ENCODE measurements at places on chromosomes 2 and 18. TPM values are rescaled to one million over a fixed set of nuclear protein-coding genes. Genes with fewer than 3 reads are reported as not detected.

DNA sequence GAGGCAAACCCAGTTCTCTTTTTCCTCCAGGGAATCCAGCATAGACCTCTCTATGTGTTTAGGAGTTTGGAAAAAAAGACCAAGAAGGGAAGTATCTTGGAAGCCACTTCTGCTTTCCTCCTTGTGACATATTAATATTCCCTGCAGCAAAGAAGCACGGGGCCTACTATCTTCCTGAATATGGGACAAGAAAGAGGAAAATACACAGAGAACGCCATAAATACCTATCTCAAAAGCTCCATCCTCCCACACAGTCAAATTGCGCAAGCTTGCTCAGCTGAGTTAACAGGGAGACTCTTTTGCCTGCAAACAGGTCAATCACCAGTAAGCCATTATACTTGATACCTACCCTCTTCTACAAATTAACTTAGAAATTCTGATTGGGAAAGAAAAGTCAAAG, 16.7 kb upstream of the RAPH1 start:
- no peak overlapping the region for H3K27ac ChIP-seq
- no peaks in the 10 kb centered on the region for H3K36me3 ChIP-seq
- H3K27me3 ChIP-seq = no peaks in the 10 kb centered on the region
- no peak overlapping the region for H3K4me3 ChIP-seq
- peak; percentile 68 for DNase-seq
- 0 out of 2 replicates have a peak, but pooled peaks cover 10% of the 10 kb centered on the region for H3K4me1 ChIP-seq

- no peak overlapping the region for H3K27ac ChIP-seq
- no peak overlapping the region for H3K4me3 ChIP-seq
- H3K36me3 ChIP-seq = no peaks in the 10 kb centered on the region
- H3K4me1 ChIP-seq = peaks cover 12% of the 10 kb centered on the region
Measured at GRCh38 chr18:55731594-55732042, 143.6 kb upstream of the TCF4 start.

DNA sequence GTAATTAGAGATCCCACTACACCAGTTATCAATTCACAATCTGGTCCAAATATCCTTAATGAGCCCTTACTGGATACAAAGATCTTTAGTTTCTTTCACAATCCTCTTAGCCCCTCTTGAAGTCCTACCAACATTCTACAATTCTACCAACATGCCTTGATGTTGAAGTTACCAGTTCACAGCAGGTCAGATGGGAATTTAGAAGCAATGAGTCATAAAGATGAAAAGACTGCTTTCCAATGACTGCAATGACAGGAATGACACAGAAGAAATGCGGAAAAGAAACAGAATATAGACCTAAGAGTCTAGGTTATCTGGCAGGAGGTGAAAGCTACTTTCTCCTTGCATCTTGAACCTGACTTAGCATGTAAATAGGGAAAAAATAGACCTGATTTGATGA, 24.5 kb downstream of the RTTN start:
- H3K4me3 ChIP-seq = peak overlapping the region; percentile 4
- H3K27ac ChIP-seq = peak overlapping the region; percentile 38
- DNase-seq = peak; percentile 76
- no peaks in the 10 kb centered on the region for H3K27me3 ChIP-seq

- no peaks in the 10 kb centered on the region for H3K36me3 ChIP-seq
- H3K4me1 ChIP-seq = peaks cover 14% of the 10 kb centered on the region
- no peak overlapping the region for H3K4me3 ChIP-seq
Measured at GRCh38 chr2:217069263-217070042, 209.6 kb upstream of the TNP1 start.

DNA sequence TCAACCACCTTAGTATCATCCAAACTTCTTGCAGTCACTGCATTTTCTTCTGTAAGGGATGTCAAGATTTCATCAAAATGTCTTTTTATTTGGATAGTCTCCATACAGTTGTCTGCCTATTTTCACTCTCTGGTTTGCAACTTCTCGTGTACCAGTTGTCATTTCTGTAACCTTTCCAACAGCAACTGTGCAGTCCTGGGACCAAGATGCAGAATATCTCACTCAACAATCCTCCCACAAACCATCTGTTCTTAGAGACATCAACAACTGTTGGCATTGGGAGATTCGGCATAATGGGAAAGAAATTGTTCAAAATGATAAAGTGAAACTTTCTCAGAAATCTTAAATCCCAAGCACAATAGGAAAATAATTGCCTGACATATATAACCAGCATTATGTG, 933.6 kb upstream of the SLC39A10 start:
- H3K4me1 ChIP-seq = no peaks in the 10 kb centered on the region
- no peak overlapping the region for H3K4me3 ChIP-seq
- no peak overlapping the region for H3K27ac ChIP-seq
- H3K27me3 ChIP-seq = no peaks in the 10 kb centered on the region
- DNase-seq = no peak

- H3K4me3 ChIP-seq = peak overlapping the region; percentile 33
- DNase-seq = peak; percentile 72
- peaks cover 32% of the 10 kb centered on the region for H3K4me1 ChIP-seq
Measured at GRCh38 chr2:207008105-207008990, 69.0 kb downstream of the CPO start.

- no peak overlapping the region for H3K27ac ChIP-seq
- H3K36me3 ChIP-seq = no peaks in the 10 kb centered on the region
- H3K4me3 ChIP-seq = no peak overlapping the region
- no peaks in the 10 kb centered on the region for H3K4me1 ChIP-seq
- no peak for DNase-seq
- peaks cover 13% of the 10 kb centered on the region for H3K27me3 ChIP-seq
Measured at GRCh38 chr2:129925381-129925780, 54.1 kb upstream of the RAB6C start.

DNA sequence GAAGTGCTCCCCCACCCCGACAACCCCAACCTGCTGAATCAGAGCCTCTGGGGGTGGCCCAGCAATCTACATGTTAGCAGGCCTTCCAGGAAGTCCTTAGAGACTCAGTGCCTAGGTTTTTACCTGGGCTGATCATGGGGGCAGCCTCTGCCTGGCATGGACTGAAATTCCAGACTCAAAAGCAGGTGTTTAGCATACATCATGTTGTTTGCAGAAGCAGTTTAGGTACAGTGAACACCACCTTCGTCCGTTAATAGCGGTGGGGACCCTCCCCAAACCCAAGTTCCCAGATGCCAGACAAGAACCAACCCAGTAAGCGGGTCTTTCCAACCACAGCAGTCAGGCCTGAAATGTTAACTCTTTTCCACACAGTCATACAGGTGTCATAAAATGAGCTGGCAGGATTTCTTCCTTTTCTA, 26.4 kb upstream of the GALR1 start:
- H3K4me3 ChIP-seq = no peak overlapping the region
- peaks cover 7% of the 10 kb centered on the region for H3K27me3 ChIP-seq

DNA sequence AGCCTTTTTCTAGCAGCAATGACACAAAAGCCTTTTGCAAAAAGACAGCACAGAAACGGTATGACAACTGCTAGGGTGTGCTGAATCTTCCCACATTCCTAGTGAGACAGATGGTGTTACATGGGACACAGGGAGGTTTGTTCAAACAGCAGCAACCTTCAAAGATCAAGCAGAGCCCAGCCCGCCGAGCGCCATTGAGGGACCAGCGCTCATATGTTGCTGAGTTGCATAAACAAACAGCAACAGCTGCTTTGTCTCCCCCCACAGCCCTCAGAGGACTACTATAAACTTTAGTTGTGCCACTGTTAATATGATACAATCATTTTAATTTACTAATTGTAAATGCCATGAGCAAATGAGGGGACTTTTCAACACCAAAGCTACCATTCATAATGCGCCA, 117.7 kb downstream of the ZEB2 start:
- H3K36me3 ChIP-seq = peaks cover 55% of the 10 kb centered on the region
- no peak overlapping the region for H3K27ac ChIP-seq
- H3K27me3 ChIP-seq = no peaks in the 10 kb centered on the region
- H3K4me1 ChIP-seq = no peaks in the 10 kb centered on the region

DNA sequence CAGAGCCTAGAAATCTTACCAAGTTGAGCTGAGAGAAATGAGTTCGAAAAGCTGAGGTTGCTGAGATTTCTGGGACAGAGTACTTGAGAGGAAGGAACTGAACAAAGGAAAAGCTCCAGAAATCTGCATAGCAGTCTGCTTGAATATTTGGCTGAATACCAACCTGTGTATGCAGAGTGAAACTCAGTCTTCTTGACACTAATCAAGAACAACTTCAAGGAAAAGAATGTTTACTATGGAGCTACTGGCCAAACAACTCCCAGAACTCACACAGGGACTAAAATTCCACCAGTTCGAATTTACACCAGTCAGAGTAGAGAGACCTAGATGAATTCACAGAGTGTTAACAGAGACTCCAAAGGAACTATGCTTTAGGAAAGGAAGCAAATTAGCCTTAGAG, 66.5 kb downstream of the USP37 start:
- H3K27me3 ChIP-seq = no peaks in the 10 kb centered on the region
- no peak overlapping the region for H3K27ac ChIP-seq
- 0 out of 2 replicates have a peak, but pooled peaks cover 7% of the 10 kb centered on the region for H3K36me3 ChIP-seq
- no peak overlapping the region for H3K4me3 ChIP-seq

- H3K36me3 ChIP-seq = no peaks in the 10 kb centered on the region
- no peak for DNase-seq
- H3K27ac ChIP-seq = no peak overlapping the region
- H3K27me3 ChIP-seq = no peaks in the 10 kb centered on the region
Measured at GRCh38 chr2:1227274-1227900, 185.9 kb upstream of the TPO start.

SCYGR4 gene
- polyA plus RNA-seq = not detected

DNA sequence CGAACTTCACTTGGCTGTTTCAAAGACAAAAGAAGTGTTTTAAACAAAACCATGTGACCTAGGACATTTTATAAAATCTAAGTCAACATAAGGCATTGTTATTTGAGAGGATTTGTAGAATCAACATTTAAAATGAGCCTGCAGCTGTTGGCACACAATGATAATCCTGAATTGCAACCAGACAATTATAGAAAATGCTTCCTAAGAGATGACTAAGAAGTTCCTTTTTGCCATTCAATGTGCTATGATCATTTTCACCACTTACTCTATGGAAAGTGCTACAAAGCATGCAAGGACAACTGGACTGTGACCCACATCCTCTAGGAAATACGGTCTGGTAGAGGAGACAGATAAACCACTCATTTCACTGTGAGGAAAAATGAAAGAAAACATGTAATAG, 246.4 kb downstream of the CDH20 start:
- no peaks in the 10 kb centered on the region for H3K36me3 ChIP-seq
- DNase-seq = peak; percentile 8
- no peak overlapping the region for H3K4me3 ChIP-seq
- no peak overlapping the region for H3K27ac ChIP-seq
- H3K27me3 ChIP-seq = no peaks in the 10 kb centered on the region
- peaks cover 13% of the 10 kb centered on the region for H3K4me1 ChIP-seq

DNA sequence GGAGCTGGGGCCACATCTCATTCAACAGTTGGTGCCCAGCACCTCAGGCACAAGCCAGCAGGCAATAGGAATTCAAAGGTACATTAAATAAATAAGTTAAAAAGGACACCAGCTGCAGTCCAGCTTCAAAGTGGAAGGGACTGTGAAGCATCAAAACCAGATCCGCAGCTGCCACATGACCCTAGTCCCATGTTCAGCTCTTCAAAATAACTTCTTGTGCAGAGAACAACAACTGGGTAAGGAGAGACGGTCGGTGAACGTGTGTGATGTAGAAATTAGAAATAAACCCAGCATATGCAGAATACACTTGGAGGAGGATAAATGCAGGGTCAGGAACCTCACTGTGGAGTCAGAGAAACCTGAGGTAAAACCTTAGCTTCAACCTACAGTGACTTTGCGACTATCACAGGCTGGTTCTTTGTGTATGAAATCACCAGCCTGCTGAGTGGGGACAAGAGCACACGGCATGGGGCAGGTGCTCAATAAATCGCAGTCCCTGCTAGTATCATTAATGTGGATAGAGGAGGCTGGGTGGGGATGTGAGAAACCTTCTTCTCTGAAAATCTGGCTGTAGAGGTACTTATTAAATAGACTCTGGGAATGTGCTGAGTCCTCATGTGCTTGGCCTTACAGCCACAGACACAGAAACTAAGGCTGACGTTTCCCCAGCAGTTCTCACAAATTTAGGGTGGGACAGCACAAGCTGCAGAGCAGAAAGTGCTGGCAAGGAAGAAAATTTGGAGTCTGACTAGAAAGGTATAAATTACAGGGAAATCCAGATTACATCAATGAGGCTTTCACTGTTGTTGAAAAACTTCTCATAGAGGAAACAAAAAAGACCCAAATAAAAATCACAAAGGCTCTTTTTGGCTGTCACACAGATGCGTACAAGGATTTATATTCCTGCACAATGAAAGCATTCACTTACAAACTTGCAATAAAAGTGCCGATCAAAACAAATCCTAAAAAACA, 20.7 kb downstream of the FBXO15 start:
- DNase-seq = no peak
- H3K4me3 ChIP-seq = no peak overlapping the region
- H3K27ac ChIP-seq = no peak overlapping the region
- no peaks in the 10 kb centered on the region for H3K36me3 ChIP-seq
- H3K27me3 ChIP-seq = peaks cover 19% of the 10 kb centered on the region
- H3K4me1 ChIP-seq = no peaks in the 10 kb centered on the region

DNA sequence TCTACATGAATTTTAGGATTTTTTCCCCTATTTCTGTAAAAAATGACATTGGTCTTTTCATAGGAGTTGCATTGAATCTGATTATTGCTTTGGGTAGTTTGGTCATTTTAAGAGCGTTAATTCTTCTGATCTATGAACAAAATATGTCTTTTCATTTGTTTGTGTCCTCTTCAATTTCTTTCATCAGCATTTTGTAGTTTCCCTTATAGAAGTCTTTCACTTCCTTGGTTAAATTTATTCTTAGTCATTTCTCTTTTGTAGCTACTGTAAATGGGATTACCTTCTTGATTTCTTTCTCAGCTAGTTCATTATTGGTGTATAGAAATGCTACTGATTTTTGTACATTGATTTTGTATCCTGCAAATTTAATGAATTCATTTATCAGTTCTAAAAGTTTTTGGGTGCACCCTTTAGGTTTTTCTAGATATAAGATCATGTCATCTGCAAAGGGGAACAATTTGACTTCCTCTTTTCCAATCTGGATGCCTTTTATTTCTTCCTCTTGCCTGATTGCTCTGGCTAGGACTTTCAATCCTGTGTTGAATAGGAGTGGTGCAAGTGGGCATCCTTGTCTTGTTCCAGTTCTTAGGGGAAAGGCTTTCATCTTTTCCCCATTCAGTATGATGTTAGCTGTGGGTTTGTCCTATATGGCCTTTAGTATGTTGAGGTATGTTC, 36.6 kb upstream of the AAK1 start:
- H3K36me3 ChIP-seq = no peaks in the 10 kb centered on the region
- DNase-seq = no peak
- H3K4me1 ChIP-seq = peaks cover 17% of the 10 kb centered on the region
- H3K4me3 ChIP-seq = no peak overlapping the region
- no peak overlapping the region for H3K27ac ChIP-seq

GRCh38 chr2:77834360-77835002, 312.3 kb upstream of the LRRTM4 start:
- H3K4me3 ChIP-seq = no peak overlapping the region
- no peaks in the 10 kb centered on the region for H3K27me3 ChIP-seq
- H3K36me3 ChIP-seq = no peaks in the 10 kb centered on the region
- H3K27ac ChIP-seq = no peak overlapping the region

FRZB gene
- polyA plus RNA-seq = not detected

- no peak overlapping the region for H3K4me3 ChIP-seq
- no peaks in the 10 kb centered on the region for H3K4me1 ChIP-seq
- H3K36me3 ChIP-seq = no peaks in the 10 kb centered on the region
- no peak overlapping the region for H3K27ac ChIP-seq
Measured at GRCh38 chr18:42561521-42561920, 554.0 kb downstream of the RIT2 start.

- H3K27me3 ChIP-seq = no peaks in the 10 kb centered on the region
- DNase-seq = no peak
- H3K36me3 ChIP-seq = no peaks in the 10 kb centered on the region
- H3K4me1 ChIP-seq = 0 out of 2 replicates have a peak, but pooled peaks cover 5% of the 10 kb centered on the region
- no peak overlapping the region for H3K27ac ChIP-seq
- H3K4me3 ChIP-seq = no peak overlapping the region
Measured at GRCh38 chr2:71812736-71813135, 334.9 kb downstream of the CYP26B1 start.

NOSTRIN gene
- 0.23 TPM for polyA plus RNA-seq

Data from GM23248 (cell line).